Nucleus accumbens (tissue), 56 donors: ENCODE measurements at places on chromosomes 6 and 20.
A peak's percentile ranks its signal among the peaks of the same experiment; 100 is the strongest.

GRCh38 chr6:57317060-57317943 is at the start of gene PRIM2:
PRIM2 (plus strand) TSS chr6:57317630; CDS start chr6:57318446, 816 bp downstream.
- DNase-seq: peak; percentile 37

DNA sequence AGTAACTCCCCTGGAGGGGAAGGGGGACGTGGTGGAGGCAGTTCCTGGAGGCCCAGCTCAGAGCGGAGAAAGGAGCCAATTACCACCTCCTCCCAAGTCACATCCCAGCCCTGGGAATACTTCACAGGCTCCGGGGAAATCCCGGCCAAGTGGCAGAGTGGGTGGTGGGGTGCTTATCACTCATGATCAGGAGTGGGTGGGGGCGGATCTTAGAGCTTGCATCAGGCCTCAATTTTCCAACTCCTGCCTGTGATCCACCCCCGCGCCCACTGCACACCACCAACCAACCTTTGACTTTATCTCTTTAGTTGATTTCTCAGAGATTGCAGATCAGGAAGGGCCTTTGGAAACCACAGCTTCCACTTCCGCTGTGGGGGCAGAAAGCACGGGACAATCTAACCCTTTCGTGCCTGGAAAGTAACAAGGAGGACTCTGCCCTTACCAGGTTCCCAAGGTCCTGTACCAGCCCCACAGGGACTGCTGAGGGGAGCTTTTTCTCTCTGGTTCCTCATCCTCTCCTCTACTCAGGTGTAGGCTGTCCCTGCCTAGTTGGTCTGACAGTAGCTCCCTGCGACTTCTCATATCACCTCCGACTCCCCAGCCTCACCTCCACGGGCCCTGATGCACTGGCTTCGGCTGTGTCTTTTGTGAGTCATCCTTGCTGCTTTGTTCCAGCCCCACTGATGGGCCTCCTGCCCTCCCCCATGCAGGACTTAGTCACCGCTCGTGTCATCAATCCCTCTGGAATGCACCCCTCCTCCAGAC is 24.9 kb upstream of the IER3 start:
- DNase-seq: no peak

- no peak for DNase-seq
These were observed 58.6 kb downstream of the RPS12 start for GRCh38 chr6:132872923-132873322.

GRCh38 chr6:7264686-7265384 is 48.2 kb downstream of the SSR1 start:
- DNase-seq: no peak

DNA sequence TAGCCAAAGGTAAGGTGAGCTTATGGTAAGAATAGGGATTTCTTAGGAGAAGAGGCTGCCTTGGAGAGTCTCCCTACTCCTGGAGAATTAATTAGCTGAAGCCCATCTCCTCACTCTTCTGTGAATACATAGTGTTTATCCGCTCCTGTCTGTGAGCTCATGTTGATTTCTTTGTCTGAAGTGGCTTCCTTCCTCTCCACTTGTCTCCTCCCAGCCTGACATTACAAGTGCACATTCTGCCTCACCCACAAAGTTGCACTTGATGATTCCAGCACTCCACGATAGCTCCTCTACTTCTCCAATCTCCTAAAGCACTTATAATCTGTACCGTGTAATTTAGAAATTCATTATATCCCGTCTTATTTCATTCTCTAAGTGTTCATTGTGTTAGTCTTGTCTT is 287.2 kb downstream of the QKI start:
- no peak for DNase-seq

DNA sequence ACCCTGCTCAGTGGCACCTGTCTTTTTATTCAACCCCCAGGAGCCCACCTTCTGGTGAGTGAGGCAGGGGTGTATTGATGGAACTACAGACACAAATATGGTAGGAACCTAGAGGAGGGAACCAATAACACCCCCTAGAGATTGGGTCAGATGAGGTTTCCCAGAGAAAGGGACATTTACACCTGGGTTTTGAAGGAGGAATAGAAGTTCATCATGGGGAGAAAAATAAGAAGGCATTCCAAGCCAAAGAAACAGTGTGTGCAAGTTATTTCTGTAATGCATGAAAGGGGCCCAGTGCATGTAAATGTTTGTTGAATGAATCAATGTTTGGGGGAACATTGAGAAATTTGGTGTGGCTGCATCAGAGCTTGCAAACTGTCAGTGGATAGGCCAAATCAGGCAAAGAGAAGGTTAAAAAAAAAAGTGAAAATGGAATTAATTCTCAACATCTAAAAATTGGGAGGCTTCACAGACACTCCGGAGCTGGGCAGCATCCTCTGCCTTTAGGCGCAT is 11.1 kb upstream of the KIAA1755 start:
- DNase-seq: no peak

- DNase-seq: no peak
These were observed 116.0 kb upstream of the CITED2 start for GRCh38 chr6:139490482-139490881.

DNA sequence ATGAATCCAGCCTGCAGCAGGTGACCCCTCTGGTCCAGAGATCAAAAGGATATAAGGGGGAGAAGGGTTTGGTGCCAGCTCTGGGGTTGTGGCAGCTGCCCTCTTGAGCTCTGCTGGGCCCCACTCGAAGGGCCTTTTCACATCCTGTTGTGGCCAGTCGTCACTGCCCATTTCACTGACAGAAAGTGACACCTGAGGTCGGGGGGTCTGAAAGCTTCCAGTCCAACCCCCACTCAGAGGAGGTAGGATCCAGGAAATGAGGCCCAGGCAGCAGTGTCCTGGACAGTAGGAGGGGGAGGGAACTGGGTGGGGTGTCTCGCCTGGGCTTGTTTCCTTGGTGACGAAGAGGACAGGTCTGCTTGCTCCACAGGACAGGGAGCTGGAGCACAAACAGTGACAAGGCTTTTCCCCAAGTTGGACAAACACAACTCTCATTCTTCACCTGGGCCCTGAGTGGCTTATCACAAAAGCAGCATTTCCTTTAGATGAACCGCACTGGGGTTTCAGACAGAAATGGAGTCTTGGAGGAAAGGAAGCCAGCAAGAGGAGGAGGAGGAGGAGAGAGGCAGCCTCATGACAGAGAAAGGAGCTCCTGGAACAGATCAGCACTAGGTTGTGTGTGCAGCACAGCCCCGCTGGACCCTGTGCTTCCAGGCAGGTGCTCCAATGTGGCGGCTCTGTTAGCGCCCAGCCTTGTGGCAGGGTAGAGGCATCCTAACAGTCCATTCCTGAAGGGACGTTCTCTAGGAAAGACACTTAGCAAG is 11.0 kb downstream of the FRS3 start:
- DNase-seq: no peak

DNA sequence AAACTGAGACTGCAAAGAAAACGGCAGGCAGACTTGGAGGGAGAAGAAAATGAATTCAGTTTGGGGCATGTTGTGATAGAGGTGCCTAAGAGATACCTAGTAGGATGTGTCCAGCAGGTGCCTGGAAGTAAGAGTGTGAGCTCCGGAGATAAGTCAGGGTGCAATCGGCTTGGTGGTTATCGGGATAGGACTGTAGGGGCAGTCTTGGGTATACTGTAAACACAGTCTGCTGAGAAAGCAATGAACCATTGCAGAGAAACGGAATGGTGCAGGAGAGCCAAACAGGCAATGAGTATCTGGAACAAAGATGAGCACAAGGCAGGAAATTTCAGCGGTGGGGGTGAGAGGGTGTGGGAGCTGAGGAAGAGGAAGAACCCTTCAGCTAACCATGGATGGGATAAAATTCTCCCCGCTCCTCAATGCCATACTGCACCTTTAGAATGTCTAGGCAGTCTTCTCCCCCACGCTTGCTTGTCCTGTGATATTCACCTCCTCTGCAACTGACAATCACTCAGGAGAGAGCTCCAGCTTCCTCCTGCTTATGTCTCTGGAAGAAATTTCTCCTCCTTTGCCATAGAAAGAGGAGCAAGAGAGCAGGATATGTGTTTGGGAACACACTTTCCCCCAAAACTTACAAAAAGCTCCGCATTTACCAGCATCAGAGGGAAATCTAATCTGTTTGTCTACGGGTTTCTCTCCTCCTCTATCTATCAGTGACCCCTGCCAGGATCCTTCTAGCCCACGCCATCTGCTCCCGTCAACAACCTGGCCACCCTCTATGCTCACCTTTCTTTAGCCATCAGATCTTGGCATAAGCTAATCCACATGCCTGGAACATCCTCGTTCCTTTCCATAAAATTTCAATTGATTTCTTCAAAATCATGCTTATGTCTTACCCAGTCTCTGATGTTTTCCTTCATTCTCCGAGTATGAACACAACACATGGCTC is 381.7 kb upstream of the JARID2 start:
- DNase-seq: no peak

- no peak for DNase-seq
These were observed 245.8 kb downstream of the TTLL2 start for GRCh38 chr6:167570460-167571400.

- no peak for DNase-seq
These were observed 11.0 kb downstream of the FAM135A start for GRCh38 chr6:70424291-70424690.

DNA sequence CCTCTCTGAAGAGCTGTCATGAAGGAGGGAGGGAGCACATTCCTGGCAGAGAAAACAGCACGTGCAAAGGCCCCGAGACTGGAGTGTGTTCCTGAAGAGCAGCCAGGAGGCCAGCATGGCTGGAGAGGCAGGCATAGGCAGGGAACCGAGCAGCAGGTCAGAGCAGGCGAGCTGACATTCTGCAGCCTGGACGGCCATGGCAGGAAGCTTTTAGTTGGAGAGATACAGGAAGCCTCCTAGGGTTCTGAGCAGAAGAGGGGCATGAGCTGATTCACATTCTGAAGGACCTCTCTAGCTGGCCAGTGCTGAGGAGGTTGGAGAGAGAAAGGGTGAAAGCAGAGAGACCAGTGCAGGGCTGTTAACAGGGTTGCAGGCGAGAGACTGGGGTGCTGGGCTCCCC is 29.7 kb downstream of the POFUT1 start:
- no peak for DNase-seq

DNA sequence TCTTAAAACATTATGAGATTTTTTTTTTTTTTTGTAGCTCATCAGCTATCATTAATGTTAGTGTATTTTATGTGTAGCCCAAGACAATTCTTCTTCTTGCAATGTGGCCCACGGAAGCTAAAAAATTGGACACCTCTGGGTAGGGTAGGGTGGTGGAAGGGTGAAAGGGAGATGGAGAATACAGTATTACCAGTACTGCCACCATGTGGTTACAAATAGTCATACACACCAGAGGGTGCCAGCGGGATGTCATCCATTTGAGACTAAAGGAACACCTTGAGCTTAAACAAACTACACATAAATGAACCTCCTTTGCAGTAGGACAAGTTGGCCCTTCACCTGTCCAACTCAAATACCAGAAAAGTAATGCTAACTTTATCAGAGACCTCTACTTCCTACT is 601.9 kb downstream of the HTR1B start:
- no peak for DNase-seq

DNA sequence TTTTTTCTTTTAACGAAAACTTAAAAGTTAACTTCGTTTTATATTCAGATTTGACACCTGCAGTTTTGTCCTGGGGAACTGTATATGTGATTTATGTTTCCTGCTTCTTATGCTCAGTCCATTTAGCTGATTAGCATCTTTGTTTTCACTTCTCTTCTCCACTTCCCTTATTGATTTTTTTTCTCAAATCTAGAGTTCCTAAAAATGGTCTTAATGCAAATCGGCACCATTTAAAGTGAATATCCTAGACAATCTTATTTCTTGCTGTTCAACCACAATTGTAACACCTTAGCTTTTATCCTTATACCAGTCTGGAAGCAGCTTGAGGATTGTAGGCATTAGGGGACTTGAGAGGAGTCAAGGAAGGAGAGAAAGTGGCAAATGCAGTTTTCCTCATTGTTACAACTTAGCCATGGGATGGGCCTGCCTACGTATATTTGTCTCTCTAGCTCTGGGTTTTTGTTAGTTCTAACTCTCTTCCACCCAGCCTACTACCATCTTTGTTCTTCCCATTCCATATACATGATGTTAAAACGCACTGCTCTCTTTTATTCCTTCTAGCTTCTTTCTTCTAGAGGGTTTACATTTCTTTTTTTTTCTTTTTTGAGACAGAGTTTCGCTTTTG is 8.5 kb downstream of the QRSL1 start:
- DNase-seq: no peak

- DNase-seq: no peak
These were observed 126.7 kb upstream of the NEDD9 start for GRCh38 chr6:11358904-11359830.

- DNase-seq: no peak
These were observed 223.9 kb downstream of the PRL start for GRCh38 chr6:22072949-22073348.

GRCh38 chr6:38080360-38080759 is 260.8 kb downstream of the ZFAND3 start:
- DNase-seq: no peak

- no peak for DNase-seq
These were observed 19.0 kb downstream of the SMAP1 start for GRCh38 chr6:70686548-70687133.

DNA sequence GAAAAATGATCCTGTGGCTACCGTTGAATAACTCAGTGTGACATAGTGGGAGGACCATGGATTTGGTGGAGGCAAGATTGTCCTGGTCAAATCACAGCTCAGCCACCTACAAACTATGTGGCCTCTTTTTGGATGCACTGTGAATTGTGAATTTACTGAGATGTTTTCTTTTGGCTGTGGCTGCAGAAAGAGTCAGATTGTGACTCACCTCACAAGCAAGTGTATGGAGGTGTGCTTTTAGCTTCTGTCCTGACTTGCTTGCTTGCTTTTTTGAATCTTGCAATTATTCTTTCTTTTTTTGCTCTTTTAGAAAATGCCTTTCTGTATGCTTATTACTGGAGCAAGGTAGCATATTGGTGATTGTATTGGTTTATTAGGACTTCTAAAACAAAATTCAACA is 122.9 kb upstream of the FOXO3 start:
- DNase-seq: no peak

DNA sequence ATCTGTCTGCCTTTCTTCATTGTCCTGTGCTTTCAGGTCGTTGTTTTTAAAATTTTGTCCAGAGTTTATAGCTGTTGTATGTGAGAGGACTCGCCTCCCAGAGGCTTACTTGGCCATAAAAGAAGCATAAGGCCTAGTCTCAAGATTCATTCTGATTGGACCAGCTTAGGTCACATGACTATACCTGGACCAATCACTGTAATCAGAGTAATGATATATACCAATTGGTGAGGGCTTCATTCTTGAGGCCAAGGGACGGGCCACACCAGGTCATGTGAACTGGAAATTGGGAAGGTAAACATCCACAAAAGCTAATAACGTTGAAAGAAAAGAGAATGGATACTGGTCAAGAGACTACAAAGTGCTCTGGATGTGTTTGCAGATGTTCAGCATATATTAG is 141.4 kb upstream of the SULF2 start:
- no peak for DNase-seq

DNA sequence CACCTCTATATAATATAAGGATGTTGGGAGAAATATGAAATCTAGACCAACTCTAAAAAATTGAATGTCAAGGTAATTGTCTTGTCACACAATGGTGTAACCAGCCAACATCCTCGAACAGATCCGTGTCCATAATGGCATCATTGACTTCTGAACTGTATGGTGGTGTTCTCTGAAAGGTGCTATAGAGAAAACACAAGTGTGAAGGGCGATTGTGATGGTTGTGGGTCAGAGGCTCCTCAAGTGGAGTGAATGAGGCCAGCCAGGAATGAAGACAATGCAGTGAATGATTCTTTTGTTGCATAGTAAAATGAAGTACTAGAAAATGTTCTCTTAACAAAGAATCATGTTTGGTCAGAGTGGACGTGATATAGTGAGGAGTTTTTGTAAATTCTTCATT is 58.3 kb downstream of the CARMIL1 start:
- no peak for DNase-seq
